HT1080 (cell line): ENCODE measurements at places on chromosomes 2 and 18.
A peak's percentile ranks its signal among the peaks of the same experiment; 100 is the strongest.

GRCh38 chr18:67239826-67240225 lies 276.7 kb downstream of the DSEL start:
- DNase-seq, result no peak

GRCh38 chr18:21391074-21391673 lies 149.1 kb downstream of the GREB1L start:
- peak; percentile 86 for DNase-seq

- no peak for DNase-seq
Observed at GRCh38 chr2:23491591-23492336, 106.8 kb downstream of the KLHL29 start.

- DNase-seq, result peak; percentile 11
Observed at GRCh38 chr2:212915121-212915782, 236.2 kb downstream of the IKZF2 start.

DNA sequence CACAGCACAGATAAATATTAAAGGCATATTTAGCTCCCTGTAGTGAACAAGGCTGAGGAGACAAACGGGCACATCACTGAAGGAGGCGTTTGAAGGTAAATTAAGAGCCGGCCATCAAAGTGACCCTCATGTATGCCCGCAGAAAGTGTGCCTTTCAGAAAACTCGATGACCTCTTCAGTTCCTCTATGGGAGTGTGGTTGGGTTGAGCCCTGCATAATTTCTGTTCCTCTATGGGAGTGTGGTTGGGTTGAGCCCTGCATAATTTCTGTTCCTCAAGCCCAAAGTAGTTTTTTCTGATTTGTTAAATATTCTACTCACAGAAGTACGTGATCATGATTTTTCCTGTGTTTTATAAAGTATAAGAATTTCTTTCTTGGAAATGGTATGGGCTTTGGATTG lies 568.5 kb downstream of the TSN start:
- no peak for DNase-seq

DNA sequence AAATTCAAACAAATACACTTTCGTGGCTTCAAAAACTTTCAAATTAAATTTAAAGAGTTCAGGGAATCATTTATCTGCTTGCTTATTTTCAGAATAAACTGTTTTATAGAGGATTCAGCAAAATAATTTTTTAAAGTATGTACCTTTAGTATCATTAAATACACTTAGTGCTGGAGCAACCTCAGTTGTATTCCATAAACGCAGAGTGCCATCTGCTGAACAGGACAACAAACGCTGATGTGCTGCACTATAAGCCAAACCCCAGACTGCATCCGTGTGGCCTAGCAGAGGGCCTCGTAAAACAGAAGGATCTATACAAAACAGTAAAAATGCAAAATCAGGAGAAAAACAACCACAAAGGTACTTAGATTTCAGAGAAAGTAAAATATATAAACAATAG lies 108.6 kb downstream of the STRN start:
- no peak for DNase-seq

DNA sequence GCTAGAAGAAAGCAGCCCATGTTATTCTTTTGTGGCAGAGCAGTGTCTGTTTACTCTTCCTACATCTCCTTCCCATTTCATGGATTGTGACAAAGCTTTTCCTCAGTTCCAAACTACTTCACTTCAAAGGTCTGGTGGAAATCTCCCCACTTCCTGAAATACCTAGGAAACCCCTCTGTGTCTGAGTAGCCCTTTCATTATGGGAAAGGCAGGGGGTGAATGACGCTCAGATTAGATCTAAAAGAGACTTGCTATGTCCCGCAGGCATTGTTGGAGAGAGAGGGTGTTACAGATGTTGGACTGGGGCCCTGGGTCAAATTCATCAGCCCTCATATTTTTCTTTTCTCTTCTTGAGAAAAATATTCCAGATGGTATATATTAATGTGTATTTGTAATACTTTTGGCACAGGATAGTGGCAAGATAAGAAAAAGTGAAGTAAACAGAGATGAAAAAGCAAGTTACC lies 675.0 kb downstream of the IRS1 start:
- no peak for DNase-seq

DNA sequence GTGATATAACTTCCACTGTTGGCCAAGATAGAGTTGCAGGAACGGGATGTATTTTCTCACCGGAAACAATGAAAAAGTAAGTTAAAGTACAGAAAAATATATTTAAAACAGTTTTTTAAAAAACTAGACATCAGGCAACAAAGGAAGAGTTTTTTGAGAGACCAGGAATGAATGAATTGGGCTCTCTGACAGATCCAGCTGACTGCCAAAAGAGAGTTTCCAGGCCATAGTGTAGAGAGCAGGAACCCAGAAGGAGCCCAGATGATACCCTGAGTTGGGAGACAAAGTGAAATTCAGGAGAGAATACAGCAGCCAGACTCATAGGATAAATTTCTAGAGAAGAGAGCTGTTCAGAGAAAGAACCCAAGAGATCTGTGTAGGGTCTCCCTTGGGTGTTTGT lies 362.6 kb upstream of the SMIM21 start:
- no peak for DNase-seq

- no peak for DNase-seq
Observed at GRCh38 chr2:95387358-95387757, 15.2 kb upstream of the FAHD2A start.

DNA sequence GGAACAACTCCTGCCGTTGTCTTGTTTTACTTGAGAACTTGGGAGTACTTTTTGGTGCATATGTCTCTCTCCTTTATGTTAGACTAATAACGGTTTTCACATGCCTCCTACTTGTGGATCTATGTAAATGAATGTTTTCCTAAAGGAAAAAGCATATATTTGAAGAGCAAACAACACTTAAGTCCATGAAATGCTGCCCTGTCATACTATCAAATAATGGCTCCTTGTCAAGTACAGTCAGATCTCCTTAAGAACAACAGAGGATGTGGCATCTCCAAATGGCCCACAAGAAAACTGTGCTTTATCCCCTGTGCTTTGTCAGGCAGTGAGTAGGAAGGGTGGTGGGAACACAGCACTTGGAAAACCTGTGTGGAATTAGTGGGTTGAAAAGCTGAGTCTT lies 198.2 kb downstream of the PTGR3 start:
- DNase-seq, result no peak

DNA sequence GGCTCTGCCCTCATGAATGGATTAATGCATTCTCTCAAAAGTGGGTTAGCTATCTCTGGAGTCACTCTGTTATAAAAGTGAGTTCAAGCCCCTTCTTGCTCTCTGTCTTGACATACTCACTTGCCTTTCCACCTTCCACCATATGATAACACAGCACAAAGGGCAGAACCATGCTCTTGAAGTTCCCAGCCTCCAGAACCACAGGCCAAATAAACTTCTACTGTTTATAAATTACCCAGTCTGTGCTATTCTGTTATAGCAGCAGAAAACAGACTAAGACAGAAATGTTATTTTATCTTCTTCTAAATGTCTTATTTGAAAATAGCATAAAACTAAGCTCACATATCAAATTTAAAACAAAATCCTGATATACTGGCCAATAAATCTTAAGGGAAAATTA lies 15.0 kb downstream of the RAB1A start:
- no peak for DNase-seq

DNA sequence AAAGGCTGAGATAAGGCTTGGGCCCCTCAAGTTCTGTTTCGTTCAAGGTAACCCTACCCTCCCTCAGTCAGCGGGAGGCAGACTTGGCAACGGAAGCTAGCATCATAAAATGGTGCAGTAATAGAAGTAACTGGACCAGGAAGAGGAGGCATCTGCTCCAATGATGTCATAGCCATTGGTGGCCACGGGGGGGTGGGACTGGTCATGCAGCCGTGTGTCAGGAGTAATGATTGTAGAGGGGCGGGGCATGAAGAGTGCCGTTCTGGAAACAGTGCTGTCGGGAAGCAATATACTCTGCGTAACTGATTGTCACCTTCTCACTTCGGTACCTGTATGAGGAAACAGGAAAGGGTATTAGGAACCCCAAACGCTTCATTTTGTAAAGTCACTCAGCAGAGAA lies 6.9 kb upstream of the POLR2D start:
- peak; percentile 18 for DNase-seq

- DNase-seq, result peak; percentile 56
Observed at GRCh38 chr2:207231106-207231865, 65.5 kb upstream of the KLF7 start.

DNA sequence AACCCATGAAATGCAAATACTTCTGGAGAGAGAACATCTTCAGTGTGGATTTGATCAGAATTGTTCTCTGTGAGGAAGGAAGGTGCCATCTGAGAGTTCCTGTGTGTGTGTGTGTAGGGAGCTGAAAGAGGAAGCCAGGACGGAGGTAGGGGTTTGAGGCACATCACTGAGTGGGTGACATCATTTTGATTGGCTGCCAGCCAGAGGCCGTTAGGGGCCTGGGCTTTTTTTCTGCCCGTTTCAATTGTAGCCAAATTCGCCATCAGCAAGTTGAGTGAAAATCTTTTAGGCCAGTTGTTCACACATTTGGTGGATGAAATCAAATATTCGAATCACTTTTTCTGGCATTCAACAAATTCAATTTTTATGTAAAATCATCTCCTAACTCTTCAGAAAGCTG lies 48.9 kb downstream of the TSN start:
- peak; percentile 80 for DNase-seq

DNA sequence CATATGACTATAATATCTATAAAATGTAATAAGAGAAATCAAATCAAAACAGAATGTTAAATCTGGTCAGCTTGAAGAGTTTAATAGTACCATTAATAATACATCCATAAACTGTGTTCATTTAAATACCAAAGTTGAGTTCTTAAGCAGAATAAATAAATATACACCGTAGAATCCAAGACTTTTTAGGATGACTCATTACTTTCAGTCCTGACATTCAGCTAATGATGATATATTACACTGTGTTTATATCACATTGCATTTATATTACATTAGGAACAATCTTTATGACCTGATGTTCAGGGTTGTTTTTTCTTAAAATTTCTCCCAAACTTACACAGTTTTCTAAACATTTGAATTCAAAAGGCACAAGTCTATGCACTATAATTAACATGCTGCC lies 331.3 kb downstream of the SS18 start:
- no peak for DNase-seq

DNA sequence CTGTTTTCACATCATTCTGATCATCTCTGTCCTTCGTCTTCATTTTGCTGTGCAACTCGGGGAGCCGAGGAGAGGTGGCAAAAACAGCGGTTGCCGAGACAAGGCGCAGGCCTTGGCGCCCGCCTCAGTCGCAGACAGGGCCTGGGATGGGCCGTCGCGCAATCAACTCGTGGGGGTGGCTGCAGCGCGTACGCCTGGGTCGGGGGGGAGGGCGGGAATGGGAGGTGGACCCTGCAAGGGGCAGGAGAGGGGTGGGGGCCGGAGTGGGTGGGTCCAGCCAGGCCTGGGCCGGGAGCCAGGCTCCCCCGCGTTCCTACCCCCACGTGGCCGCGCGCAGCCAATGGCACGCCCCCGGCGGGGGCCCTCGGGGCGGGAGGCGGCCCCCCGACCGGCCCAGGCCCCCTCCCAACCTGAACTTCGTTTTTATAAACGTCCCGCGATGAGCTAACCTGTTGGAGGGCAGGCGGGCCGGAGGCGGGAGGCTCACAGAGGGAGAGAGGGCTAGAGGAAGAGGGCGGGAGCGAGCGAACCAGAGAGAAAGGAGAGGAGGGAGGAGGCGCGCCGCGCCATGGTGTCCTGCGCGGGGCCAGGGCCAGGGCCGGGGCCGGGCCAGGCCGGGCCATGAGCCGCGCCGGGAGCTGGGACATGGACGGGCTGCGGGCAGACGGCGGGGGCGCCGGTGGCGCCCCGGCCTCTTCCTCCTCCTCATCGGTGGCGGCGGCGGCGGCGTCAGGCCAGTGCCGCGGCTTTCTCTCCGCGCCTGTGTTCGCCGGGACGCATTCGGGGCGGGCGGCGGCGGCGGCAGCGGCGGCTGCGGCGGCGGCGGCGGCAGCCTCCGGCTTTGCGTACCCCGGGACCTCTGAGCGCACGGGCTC lies at the start of gene HOXD13:
HOXD13 (plus strand) TSS at position 452 of the 875 bp plus-strand sequence; CDS start at position 622, 170 bp downstream.
- no peak for DNase-seq

DNA sequence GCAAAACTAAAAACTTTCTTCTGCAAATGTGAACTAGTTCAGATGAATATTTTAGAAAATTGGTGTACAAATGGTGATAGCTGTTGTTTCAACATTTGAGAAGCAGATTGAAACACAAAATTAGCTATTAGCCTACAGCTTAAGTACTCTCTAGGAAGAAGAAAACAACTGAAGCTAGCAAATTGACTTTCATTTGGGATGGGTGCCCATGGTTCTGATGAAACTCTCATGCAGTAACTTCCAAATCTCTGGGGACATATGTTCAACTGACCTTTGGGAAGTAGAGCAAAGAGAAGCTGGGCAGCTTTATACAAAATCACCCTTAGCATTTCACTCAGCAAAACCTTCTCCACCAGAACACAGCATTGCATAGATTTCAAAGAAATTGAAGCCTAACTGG lies 119.0 kb downstream of the GALNT13 start:
- no peak for DNase-seq

- peak; percentile 44 for DNase-seq
Observed at GRCh38 chr2:29834624-29835023, 86.8 kb downstream of the ALK start.

DNA sequence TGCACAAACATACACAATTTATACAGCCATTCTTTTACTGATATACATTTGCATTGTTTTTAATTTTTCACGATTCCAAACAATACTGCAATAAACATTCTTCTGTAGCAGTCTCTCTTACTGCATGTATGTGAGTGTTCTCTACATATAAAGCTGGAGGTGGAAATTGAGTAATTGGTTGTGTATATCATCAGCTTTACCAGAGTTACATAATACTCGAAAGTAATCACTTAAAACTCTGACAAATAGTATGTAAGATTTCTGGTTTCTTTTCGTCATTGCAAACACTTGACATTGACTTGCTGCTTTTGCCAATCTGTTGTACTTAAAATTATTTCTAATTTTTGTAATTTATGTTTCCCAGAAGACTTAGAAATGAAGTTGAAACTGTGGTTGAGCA lies 110.2 kb downstream of the TDRD15 start:
- no peak for DNase-seq

DNA sequence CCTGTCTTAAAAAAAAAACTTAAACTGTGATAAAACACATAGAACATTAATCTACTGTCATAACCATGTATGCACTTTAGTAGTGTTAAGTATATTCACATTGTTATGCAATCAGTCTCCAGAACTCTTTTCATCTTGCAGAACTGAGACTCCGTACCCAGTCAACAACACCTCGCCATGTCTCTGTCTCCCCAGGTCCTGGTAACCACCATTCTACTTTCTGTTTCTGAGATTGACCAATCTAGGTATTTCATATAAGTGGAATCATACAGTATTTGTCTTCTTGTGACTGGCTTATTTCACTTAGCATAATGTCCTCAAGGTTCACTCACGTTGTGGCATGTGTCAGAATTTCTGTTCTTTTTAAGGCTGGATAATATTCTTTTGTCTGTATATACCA lies 290.8 kb upstream of the CXCR4 start:
- DNase-seq, result no peak

GRCh38 chr18:39199231-39199855 lies 1633.7 kb upstream of the CELF4 start:
- DNase-seq, result no peak
